ENCODE measurements at places on chromosomes 1 and 21. TPM values are rescaled to one million over a fixed set of nuclear protein-coding genes. Genes with fewer than 3 reads are reported as not detected.

HAO2 gene
- total RNA-seq: not detected

LPAR3 gene
- 4.1 TPM for total RNA-seq

GBP7 gene
- total RNA-seq: not detected

LIN28A gene
- total RNA-seq: not detected

GLMN gene
- total RNA-seq: 27.0 TPM

RPS27 gene
- 3,620 TPM for total RNA-seq

PGLYRP4 gene
- not detected for total RNA-seq

S100A12 gene
- total RNA-seq: not detected

THEM5 gene
- total RNA-seq: 0.25 TPM

MFSD2A gene
- 52.9 TPM for total RNA-seq

ADAMTSL4 gene
- not detected for total RNA-seq

SIM2 gene
- not detected for total RNA-seq

PROK1 gene
- not detected for total RNA-seq

- no peak for DNase-seq
Observed at GRCh38 chr1:2050793-2051682, 827 bp downstream of the PRKCZ start.

GRCh38 chr1:38577385-38577784 is 282.2 kb downstream of the RRAGC start:
- DNase-seq: no peak

- no peak for DNase-seq
Observed at GRCh38 chr1:171794085-171794484, 12.6 kb downstream of the METTL13 start.

- no peak for DNase-seq
Observed at GRCh38 chr1:29062157-29062942, 61.4 kb downstream of the TMEM200B start.

GRCh38 chr1:202689082-202689481 is 21.2 kb downstream of the SYT2 start:
- no peak for DNase-seq

GRCh38 chr1:206766251-206766856 is 4.2 kb upstream of the IL19 start:
- DNase-seq: peak; percentile 38

GRCh38 chr1:215636258-215636965 is 69.3 kb downstream of the KCTD3 start:
- no peak for DNase-seq

GRCh38 chr21:29175408-29176134 is 45.1 kb downstream of the MAP3K7CL start:
- DNase-seq: no peak

- DNase-seq: no peak
Observed at GRCh38 chr1:57272150-57272549, 151.7 kb downstream of the DAB1 start.

GRCh38 chr1:71295350-71295749 is 214.5 kb upstream of the ZRANB2 start:
- DNase-seq: no peak

- DNase-seq: no peak
Observed at GRCh38 chr1:63622849-63623566, 29.8 kb downstream of the PGM1 start.

DNA sequence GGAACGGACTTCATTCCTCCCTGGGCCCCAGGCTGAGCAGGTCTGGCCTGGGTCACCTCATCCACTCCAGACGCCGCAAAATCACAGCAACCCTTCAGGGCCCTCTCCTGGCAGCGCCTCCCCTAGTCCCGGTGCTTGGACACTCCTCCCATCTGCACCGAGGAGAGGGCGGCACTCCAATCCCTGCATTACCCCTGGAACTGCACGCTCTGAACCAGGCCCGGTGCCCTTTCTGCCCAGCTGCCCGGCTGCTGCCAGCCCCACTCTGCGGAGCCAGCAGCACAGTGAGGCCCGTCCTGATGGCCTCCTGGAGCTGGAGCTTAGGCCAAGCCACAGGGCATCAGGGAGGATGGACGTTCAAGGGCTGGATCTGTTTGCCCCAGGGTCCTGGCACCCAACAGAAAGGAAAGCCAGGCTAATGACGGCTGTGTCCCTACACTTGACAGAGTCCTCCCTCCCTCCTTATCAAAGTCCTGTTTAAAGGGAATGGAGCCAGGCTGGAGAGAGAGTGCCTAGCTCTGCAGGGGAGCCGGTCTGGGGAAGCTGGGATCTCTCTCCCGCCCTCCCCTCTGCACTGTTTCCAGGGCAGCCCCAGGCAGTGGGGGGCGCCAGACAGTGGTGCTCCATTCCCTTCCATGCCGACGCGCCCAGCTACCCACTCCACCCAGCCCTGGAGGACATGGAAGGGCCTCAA is 12.7 kb downstream of the COL6A2 start:
- no peak for DNase-seq

- no peak for DNase-seq
Observed at GRCh38 chr1:58929671-58930325, 146.0 kb upstream of the JUN start.

GRCh38 chr1:147062956-147063355 is 109.3 kb downstream of the PRKAB2 start:
- DNase-seq: no peak

DNA sequence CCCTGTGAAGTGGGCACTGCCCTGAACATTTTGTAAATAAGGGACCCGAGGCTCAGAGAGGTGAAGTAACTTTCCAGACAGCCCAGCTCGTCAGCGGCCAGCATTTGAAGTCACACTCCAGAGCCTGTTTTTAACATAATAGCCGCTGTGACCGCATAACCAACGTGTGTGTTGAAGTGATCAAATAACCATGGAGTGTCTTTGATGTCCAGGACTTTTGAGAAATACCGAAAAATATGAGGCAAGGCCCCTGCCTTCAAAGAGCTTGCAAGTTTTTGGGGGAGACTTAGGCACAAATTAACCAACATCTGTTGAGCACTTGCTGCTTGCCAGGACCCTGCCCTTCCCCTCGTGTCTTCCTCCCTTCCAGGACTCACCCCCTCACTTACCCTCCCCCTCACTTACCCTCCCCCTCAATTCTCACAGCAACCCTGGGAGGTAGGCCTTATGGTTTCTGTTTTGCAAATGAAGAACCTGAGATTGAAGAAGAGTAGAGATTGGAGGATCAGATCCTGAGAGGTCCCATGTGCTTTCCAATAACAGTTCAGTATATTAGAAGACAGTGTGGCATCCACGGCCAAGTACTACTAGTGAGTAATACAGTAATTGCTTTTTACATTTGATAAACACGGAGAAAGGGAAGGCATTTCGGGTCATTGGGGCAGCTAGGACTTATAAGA is 1.3 kb upstream of the SLC16A1 start:
- peak; percentile 33 for DNase-seq

DNA sequence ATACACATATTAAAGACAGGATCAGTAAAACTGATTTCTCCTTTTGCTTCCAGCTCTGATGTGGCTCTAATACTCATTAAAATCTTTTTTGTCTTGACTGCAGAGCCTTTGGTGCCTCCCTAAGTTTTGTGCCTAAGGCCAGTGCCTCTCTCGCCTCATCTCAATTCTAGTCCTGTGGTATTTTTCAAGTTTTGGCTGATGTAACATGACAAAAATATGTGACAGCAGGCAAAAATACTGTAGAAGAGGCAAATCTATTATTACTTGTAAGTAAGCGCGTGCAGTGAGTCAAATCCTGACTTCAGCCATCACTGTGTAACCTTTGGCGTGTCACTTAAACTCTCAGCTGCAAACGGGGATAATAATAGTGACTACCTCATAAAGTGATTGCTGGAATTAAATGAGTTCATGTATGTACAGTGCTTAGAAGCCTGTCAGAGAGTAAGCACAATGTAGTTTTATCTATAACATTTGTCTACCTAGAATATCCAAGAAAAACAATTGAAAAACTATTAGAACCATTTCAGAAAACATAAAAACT is 74.0 kb downstream of the MAB21L3 start:
- no peak for DNase-seq

GRCh38 chr21:18026359-18026758 is 207.2 kb upstream of the C21orf91 start:
- no peak for DNase-seq

DNA sequence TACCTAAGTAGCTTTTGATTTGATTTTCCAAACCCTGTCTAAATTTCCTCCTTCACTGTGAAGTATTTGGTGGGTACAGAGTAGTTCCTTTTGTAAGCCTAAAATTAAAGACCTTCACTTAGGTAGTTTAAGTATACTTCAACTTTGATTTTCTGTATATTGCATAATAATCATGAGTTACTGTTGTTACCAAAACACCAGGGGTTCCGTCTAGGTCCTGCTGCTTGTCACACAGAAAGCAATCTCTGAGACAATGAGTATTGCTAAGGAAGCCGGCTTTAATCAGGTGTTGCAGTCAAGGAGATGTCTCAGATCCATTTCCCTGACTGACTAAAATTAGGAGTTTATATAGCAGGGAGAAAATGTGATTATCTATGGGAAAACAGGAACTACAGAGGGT is 15.3 kb downstream of the RPS6KC1 start:
- DNase-seq: no peak

DNA sequence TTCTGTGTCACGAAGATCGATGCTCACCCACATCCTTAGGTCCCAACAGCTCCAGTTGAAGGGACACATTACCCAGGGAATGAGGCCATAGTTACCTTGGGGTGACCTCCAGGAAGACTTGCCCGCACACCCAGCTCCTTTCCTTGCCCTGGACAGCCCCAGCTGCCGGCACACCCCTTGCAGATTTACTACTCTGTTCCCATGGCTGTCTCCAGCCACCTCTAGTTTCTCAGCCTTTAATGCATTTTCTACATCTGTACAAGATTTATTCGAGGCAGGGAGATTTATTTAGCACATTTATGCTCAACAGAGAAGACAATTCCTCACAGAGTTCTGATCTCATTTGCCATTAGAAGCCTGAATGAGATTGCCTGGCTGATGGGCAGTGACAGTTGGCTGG is 36.7 kb downstream of the SYT2 start:
- DNase-seq: no peak

GRCh38 chr1:85311818-85312217 is 35.4 kb upstream of the BCL10 start:
- no peak for DNase-seq

DNA sequence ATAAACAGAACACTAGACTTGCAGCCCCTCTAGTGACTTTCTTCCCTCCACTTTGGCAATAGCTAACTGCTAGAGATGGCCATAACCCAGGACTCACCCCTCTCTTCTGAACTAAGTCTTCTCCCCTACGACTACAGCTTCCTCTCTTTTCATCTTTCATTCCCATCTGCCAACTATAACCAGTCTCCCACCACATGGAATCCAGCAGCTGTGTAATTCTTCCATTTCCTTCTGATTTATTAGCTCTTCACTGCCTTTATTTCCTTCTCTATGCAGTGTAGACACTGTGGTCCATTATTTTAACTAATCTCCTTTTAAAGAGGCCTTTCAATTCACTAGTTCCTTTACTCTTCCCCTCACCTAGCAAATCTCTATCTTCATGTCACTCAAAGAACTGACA is 13.4 kb upstream of the KCNK1 start:
- DNase-seq: no peak

- no peak for DNase-seq
Observed at GRCh38 chr1:2021550-2021949, 2.4 kb downstream of the GABRD start.
